AG20443 (cell line): ENCODE measurements at places on chromosomes 4 and X.
A peak's percentile ranks its signal among the peaks of the same experiment; 100 is the strongest.

GRCh38 chr4:176755613-176756012 is 37.1 kb downstream of the VEGFC start:
- no peak for DNase-seq

DNA sequence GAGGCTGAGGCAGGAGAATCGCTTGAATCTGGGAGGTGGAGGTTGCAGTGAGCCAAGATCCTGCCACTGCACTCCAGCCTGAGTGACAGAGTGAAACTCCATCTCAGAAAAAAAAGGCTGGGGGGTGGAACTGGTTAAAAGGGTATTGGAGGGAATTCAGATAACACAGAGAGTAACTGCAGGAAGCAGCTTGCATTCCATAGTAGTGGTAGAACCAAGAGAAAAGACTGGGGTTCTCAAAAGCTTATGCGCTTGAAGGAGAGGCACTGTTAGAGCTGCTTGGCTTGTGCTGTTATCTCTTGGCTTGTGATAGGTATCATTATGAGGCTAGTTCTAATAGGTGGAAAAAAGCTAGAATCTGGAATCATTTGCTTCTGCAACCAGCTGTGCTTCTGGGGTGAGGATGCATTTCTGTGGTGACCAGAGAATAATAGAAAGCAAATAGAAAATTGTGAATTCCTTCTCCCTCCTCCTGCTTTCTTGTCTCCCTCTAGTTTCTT is 91.2 kb upstream of the ELOVL6 start:
- DNase-seq = no peak

- DNase-seq = peak; percentile 65
These were observed 20.2 kb downstream of the CYP2U1 start for GRCh38 chr4:107951551-107951950.

- no peak for DNase-seq
These were observed 8.8 kb downstream of the SH3D19 start for GRCh38 chr4:151316645-151317044.

- DNase-seq = no peak
These were observed 158.6 kb upstream of the LCORL start for GRCh38 chr4:18180122-18180521.

- peak; percentile 8 for DNase-seq
These were observed 28.6 kb downstream of the MAGEB1 start for GRCh38 chrX:30275498-30275897.

DNA sequence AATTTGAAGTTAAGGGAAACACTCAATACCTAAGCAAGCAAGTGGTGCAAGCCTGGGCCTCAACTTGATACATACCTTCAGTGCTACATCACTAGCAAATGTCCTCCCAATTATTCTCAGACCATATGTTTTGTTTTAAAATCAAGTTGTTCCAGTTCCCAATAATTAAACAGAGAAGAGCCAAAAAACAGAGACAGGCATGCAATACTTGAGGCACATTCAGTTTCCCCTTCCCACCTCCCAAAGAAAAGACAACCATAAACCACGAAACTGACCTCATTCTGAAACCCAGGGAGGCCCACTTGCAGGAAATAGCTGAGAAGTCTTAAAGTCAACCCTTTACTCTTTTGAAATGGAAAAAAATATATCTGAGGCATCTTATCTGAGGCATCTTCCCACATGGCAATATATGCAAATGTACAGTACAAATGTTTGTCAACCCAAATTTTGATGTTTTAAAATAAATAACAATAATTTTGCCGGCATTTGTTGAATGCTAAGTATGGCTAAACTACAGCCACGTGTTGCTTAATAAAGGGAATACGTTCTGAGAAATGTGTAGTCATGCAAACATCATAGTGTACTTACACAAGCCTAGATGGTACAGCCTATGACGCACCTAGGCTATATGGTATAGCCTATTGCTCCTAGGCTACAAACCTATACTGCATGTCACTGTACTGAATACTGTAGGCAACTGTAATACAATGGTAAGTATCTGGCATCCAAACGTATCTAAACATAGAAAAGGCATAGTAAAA is 147.5 kb downstream of the TSPAN5 start:
- peak; percentile 66 for DNase-seq

DNA sequence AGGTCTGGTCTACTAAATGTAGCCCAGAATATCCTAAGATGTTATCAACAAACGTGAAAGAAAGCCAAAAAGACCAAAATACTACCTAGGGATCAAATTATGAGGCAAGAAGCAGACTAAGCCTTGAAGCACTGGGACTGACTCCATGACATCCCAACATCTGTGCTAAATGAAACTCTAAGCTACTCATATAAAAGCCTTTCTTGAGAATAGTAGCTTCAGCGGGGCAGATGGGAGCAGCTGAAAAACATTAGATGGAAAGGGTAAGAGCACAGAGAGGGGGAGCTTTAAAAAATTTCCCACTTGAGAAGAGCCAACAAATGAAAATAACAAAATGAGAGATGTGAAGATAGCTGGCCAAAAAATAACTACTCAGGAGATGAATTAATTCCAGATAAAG is 81.7 kb downstream of the MAD2L1 start:
- no peak for DNase-seq

DNA sequence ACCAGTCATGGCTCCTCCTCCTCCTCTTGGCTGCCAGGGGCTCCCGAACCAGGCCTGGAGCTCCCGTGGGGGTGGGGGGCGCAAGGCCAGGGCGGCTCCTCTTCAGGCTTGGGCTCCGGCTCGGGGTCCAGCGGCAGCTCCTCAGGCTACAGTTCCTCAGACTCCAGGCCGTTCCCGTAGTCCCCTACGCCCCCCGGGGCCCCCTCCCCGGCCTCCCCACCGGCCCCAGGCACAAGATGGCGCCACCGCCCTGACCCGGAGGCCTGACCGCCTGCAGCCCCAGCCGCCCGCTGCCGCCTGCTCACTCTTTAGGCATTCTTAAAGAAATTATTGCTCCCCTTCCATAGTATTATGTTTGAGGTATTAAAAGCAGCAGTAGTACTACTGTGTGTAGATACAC is 54.5 kb downstream of the TAF1 start:
- no peak for DNase-seq

- no peak for DNase-seq
These were observed 10.9 kb downstream of the PPP2R2C start for GRCh38 chr4:6461301-6462165.

GRCh38 chr4:150501983-150502382 is 80.0 kb upstream of the MAB21L2 start:
- peak; percentile 30 for DNase-seq

DNA sequence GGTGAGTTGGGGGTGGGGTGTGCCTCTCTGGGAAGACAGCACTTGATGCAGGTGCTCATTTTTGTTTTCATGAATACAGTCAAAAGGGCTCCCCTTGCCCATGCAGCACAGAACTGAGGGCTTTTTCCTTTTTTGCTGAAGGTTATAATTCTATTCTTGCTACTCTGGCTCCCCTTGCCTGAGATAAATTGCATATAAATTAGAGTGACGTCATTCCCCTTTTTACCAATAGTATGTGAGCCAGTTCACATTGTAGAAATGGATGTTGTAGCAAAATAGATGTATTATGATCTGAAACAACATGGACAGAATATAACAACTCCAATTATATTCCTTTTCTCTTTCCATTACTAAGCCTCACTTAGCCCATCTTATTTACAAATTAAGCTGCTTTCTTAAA is 28.4 kb downstream of the CXorf58 start:
- DNase-seq = no peak

GRCh38 chr4:71221510-71222466 is 117.0 kb upstream of the SLC4A4 start:
- DNase-seq = no peak

DNA sequence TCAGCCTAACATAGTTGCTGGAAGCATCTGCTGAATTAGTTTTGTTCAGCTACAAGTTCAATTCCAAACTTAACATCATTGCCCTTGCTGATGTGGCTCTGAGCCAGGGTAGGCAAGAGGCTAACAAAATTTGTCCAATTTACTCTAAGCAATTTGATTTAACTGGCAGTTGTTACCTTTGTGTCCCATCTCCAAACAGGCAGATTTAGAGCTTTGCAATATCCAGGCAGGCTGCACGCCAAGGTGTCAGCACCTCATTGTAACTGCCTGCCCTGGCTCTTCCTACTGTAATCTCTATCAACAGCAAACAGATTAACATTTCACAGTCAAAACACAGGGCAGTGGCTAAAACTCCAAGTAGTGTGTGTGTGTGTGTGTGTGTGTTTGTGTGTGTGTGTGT is 2070.6 kb downstream of the PCDH7 start:
- no peak for DNase-seq

- DNase-seq = no peak
These were observed 237.5 kb upstream of the ATP6AP2 start for GRCh38 chrX:40343319-40343718.

GRCh38 chrX:149036086-149036485 is 469.0 kb downstream of the IDS start:
- no peak for DNase-seq

DNA sequence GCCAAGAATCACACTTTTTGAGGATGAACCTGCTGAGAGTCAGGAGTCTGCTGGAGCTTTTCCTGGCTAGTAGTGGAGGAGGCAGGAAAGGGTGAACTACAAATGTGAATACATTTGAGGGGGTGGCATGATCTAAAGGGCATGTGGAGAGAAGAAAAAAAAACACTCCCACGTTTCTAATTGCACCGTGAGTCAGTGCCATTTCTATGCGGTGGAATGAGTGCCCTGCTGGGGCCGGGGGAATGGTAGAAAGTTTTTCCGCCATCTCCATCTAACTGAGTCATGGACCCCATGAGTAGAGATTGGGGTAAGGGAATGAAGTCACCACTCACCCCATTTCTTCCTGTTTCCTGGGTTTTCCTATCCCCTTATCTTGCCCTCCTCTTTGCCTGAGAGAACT is 19.8 kb downstream of the BEX3 start:
- DNase-seq = peak; percentile 10

- no peak for DNase-seq
These were observed 178.6 kb downstream of the TENM3 start for GRCh38 chr4:182421753-182422152.

DNA sequence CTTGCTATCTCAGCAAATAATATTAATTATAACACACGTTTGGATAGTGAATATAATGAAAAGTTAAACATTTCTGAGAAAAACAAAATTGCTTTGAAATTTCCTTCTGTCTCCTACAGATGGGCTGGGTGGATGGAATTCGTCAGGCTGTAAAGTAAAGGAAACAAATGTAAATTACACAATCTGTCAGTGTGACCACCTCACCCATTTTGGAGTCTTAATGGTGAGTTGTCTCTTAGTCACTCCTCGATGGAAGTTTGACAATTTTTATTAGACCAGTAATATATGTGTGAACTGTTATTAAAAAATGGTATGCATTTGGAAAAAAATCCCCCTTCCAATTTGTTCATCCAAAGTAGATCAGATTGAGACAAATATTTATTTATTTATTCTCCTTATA is 92.5 kb upstream of the BRS3 start:
- DNase-seq = peak; percentile 7

DNA sequence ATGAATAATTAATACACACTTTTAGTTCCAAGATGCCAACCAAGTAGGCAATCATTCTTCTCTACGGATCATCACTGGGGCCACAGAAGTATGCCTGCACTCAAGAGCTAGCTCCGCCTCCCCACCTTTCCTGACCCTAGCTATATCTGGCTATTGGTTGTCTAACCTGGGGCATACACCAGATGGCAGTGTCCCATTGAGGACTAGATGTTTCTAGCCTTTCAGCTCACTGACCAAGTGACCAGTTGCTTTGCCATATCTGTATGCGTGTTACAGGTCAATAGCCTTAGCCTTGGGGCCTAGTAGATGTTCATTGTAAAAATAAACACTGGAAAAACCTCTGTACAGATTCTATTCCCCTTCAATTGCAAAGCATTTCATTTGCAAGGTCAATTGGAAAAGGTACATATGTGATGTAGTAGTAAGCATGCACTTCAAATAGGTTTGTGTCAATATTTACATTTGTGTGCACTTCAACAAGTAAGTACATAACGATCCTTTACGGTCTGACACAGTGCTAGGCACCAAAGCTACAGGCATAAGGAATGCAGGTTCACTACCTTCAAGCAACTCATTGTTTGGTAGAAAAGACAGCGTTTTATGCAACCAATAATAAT is 521.7 kb downstream of the PPARGC1A start:
- no peak for DNase-seq

- no peak for DNase-seq
These were observed 225.8 kb downstream of the DMD start for GRCh38 chrX:32985544-32985943.

DNA sequence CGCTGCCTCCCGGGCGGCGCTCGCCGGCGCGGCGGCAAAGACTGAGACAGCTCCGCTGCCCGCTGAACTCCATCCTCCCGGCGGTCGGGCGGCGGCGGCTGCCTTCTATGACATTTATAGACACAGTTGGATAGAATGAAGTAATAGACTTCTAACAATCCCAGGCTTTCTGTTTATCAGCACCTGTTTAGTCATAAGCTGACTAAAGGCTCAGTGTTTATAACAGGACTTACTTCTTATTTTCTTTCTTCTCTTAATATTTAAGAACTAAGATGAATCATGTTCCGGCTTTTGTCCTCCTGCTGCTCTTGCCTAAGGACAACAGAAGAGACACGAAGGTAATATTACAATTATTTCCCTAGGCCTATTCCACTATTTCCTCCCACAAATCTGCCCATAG is 3.9 kb downstream of the ARL13A start:
- no peak for DNase-seq
